AG10803 (cell line): ENCODE measurements at places on chromosomes 11 and 22.
A peak's percentile ranks its signal among the peaks of the same experiment; 100 is the strongest.

DNA sequence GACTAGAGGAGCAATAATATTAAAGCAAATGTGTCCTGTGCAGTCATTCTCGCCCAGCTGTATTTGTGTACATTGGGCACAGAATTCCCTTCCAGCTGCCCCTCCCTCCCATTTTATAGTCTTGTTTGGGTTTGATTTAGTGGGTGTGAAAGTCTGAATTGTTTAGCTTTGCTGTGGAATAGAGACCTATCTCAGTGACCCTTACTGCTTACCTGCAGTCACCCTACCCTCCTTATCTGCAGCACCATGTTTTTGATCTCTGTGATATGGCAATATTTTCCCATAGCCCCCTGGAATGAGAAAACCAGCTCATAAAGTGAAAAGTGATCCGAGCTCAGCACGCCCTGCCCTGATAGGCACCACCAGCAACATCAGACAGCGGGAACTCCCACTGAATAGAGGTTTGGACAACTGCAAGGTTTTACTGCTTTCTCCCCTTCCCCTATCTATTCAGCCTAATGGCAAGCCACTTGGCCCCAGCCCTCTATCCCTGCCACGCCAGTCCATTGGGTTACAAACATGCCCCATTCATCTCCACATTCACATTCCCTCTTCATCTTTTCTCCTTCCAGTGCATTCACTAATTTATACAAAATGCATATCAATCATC, 199.0 kb downstream of the ETS1 start:
- DNase-seq: no peak

DNA sequence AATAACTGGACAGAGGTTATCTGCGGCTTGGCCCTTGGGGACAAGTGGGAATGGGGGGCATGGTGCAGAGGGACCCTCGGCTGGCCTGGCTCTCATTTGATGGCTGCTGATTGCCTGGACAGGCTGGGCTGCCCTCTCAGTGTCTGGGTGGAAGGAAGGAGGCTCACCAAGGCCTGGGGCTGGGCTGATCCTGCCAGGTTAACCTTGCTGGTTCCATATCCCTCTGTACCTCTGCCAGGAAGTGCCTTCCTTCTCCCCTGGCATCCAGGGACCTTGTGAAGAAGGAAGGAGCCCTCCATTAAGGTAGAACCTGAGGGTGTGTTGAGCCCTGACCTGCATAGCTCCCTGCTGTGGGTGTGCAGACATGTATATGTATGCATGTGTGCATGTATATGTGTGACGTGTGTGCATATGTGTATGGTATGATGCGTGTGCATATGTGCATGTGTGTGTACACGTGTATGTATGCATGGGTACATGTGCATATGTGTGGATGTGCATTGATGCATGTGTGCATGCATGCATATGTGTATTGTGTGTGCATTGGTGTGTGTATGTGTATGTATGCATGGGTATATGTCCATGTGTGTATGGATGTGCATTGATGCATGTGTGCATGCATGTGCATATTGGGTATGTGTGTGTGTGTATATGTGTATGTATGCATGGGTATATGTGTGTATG, 433.9 kb downstream of the TBC1D22A start:
- no peak for DNase-seq

DNA sequence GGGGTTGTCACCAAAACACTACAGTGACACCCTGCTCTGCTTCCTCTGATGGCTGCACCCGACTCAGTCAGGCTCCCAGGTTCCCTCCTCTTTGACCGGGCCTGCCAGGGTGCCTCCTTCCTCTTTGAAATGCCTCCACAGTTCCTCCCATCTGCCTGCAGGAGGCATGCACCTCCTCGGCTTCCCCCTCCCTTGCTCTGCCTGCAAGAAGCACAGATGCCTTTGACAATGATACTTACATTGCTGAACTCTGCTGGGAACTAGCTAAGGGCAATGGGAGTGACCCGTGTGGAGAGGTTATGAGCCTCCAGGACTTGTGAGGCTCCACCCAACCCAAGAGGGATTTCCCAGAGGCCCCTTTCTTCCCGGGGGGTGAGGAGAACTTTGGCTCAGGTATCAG, 674.1 kb downstream of the OPCML start:
- peak; percentile 49 for DNase-seq

- no peak for DNase-seq
Observed at GRCh38 chr11:106670069-106670468, 348.2 kb downstream of the GUCY1A2 start.

- no peak for DNase-seq
Observed at GRCh38 chr11:85699957-85700741, 14.2 kb upstream of the CCDC89 start.

DNA sequence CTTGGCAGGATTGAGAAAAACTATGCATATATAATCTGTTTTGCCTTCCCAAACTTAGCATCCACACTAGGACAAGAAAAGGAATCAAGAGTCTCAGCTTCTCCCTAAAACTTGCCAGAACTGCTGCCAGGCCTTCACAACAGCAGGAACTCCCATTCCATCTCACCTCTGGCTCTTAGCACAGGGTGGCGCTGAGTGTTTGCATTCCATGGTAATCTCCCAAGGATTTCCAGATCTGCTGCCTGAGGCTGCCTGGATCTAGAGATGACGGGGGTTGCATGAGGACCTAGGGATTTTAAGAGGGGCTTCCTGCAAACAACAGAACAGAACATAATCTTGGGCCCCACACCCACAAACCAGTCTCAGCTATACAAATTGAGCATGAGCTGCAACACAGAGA, 87.1 kb upstream of the OPCML start:
- DNase-seq: no peak

- no peak for DNase-seq
Observed at GRCh38 chr11:82246926-82247325, 486.7 kb downstream of the FAM181B start.

- DNase-seq: peak; percentile 58
Observed at GRCh38 chr11:72534371-72535193, 100.3 kb upstream of the CLPB start.

DNA sequence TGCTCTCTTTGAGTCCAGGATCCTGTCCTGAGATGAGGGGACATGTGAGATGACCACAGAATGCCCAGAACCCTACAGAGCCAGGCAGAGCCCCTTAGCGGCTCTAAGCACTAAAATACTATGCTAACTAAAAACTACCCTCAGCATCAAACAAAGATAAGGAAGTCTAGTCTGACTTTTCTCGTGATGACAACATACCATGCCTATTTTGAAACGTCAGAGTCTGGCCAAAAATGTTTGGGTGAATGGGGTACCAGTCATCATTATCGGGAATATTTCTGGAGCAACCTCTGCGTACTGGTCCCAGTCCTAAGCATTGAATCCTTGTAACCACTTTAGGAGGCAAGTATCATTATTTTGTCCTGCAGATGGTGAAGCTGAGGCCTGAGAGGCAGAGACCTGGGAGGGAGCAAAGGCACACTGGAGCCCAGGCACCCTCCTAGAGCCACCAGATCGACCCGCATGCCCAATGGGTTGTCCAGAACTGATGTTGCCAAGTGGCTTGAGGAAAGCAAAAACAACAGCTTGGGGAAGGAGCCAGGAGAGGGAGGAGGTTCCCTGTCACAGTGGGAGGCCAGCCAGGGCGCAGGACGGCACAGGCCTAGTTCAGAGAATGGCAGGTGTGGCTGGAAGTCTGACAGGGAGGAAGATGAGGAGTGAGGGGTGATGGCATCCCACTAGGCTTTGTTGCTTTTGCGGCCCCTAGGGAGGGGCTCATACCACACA, 7.2 kb upstream of the OSM start:
- no peak for DNase-seq

DNA sequence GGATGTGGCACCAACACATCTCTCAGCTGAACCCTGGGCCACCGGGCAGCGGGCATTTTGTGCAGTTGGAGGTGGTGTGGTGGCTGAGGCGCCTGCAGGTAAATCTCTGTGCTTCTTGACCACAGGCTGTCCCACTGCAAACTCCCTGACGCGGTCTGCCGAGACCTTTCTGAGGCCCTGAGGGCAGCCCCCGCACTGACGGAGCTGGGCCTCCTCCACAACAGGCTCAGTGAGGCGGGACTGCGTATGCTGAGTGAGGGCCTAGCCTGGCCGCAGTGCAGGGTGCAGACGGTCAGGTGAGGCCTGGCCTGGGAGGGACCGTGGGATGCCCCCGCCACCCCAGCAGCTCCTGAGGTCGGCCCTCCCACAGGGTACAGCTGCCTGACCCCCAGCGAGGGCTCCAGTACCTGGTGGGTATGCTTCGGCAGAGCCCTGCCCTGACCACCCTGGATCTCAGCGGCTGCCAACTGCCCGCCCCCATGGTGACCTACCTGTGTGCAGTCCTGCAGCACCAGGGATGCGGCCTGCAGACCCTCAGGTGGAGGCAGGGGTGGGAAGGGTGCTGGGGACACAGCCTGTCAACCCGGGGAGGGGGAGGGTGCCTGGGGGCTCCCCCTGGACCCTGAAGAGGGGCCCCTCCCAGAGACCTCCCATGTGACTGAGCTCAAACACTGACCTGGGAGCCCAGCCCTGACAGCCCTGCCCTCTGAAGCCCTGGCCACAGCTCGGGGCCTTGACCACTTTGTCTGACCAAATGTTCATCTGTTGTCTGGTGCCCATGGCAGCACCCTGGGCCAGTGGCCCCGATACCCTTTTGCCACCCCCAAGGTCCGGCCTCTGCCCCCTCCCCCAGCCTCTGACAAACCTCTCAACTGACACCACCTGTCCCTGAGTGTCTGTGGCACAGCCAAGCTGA, 4.6 kb upstream of the PGGHG start:
- no peak for DNase-seq
